Stimulated activated CD4-positive, alpha-beta T cell treated with anti-CD3 and anti-CD28 coated beads, TNF-alpha, amount 100 ng/mL, for 4 hours (primary cell): ENCODE measurements at places on chromosomes 11 and 22.

GRCh38 chr11:117874910-117875381 lies 1.5 kb downstream of the FXYD6 start:
- no peak for DNase-seq

GRCh38 chr22:23054531-23055257 lies 15.6 kb upstream of the GNAZ start:
- no peak for DNase-seq

- DNase-seq = peak; percentile 50
These were observed 19.3 kb downstream of the POLR3H start for GRCh38 chr22:41524809-41525449.

DNA sequence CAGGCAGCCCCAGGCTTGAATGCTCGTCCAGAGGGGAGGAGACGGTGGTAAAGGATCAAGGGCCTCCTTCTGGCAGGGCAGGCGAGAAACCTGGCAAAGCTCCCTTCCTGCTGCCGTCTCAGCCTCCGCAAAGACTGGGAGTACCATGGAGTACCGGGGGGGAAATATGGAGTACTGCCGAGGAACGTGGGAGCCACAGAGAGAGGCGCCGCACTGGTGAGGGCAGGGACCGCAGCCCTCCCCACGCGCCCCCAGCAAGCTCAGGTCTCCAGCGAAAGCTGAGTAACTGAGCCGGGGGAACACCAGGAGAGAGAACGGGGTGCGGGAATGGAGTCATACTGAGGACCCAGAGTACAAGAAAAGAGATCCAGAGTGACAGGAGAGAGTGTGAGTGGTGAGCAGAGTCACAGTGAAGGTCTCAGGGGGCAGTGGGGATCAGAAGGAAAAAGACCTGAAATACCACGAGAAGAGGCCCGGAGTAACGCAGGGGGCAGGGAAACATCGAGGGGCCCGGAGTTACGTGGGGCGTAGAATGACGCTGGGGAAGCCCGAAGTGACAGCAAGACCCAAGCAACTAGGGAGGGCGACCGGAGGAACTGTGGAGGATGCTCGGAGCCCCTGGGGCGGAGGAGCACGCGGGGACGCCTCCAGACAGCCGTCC lies 740 bp downstream of the EML3 start:
- peak; percentile 32 for DNase-seq

- no peak for DNase-seq
These were observed 193.6 kb downstream of the FAM76B start for GRCh38 chr11:95595973-95596489.

GRCh38 chr11:123798513-123799252 lies 7.5 kb downstream of the OR6M1 start:
- no peak for DNase-seq
